ENCODE measurements at places on chromosomes 2 and 18.

GRCh38 chr2:650343-651310, 26.6 kb downstream of the TMEM18 start:
- DNase-seq: no peak

GRCh38 chr2:221771297-221771696, 199.2 kb upstream of the EPHA4 start:
- no peak for DNase-seq

- no peak for DNase-seq
Measured at GRCh38 chr2:191174442-191174841, 23.6 kb upstream of the STAT4 start.

DNA sequence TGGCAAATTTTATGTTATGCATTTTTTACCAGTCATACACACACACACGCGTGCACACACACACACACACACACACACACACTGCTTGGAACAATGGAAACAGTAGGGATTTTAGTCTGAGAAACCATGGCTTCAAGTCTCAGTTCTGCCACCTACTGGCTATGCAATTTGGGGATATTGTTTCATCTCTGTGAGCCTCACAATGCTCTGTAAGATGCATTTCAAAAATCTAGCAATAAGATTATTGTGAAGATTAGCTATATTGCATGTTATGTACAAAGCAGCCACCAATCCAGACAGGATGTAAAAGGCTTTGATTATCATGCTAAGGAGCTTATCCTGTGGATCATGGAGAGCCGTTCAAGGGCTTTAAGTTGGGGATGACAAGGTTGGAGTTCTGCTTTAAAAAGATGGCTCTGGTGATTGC, 401.4 kb downstream of the NBAS start:
- peak; percentile 46 for DNase-seq

- DNase-seq: no peak
Measured at GRCh38 chr2:110741491-110741980, 9.2 kb downstream of the ACOXL start.

- no peak for DNase-seq
Measured at GRCh38 chr2:207330912-207331311, 165.2 kb upstream of the KLF7 start.

- DNase-seq: peak; percentile 57
Measured at GRCh38 chr18:10926621-10927161, 222.7 kb downstream of the PIEZO2 start.

- no peak for DNase-seq
Measured at GRCh38 chr2:158004126-158004764, 97.4 kb upstream of the UPP2 start.

- DNase-seq: no peak
Measured at GRCh38 chr2:205145888-205146287, 536.4 kb upstream of the NRP2 start.

GRCh38 chr2:217849154-217849975, 153.4 kb downstream of the TNS1 start:
- no peak for DNase-seq

GRCh38 chr18:10949655-10950054, 199.7 kb downstream of the PIEZO2 start:
- DNase-seq: no peak

GRCh38 chr2:160141912-160142311, 58.2 kb downstream of the ITGB6 start:
- DNase-seq: no peak

GRCh38 chr2:102376052-102376591, 20.5 kb downstream of the IL18R1 start:
- no peak for DNase-seq

DNA sequence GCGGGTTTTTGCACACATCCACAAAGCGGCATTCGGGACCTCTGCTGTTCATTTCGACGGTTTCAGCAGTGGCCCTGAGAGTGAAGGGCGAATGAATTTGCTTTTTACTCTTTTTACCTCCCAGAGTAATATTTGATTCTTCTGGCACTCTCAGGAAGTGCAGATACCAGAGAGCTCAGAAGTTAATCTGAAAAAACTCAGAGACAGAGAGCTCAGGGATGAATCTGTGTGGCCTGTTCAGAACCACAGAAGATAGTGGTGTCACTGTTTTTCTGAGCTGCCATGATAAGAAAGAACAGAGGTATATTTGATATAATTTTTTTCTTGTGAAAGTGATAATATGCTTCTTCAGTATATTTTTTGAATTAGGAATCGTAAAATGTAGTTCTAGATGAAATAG, 129.3 kb downstream of the MBP start:
- DNase-seq: no peak

- no peak for DNase-seq
Measured at GRCh38 chr2:149860276-149860921, 272.8 kb upstream of the MMADHC start.

GRCh38 chr2:134174711-134175110, 79.2 kb upstream of the MGAT5 start:
- DNase-seq: no peak

GRCh38 chr18:9735879-9736278, 27.8 kb downstream of the RAB31 start:
- no peak for DNase-seq

DNA sequence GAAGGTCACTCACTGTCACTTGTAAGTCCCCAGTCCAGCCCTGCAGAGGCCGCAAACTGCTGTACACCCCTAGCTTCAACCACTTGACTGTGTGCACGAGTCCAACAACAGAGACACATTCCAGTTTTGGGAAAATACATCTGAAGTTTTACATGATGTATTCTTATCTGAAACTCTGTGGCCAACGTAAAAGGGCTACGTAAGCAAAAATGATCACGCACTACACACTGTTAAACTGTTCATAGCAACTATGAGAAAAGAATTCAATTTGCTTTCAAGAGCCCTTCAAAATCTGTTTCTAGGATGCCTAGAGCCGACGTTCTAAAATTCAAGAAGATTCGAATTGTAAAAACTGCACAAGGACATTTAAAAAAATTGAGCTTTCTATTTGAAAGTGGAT, 26.0 kb downstream of the EDAR start:
- no peak for DNase-seq

DNA sequence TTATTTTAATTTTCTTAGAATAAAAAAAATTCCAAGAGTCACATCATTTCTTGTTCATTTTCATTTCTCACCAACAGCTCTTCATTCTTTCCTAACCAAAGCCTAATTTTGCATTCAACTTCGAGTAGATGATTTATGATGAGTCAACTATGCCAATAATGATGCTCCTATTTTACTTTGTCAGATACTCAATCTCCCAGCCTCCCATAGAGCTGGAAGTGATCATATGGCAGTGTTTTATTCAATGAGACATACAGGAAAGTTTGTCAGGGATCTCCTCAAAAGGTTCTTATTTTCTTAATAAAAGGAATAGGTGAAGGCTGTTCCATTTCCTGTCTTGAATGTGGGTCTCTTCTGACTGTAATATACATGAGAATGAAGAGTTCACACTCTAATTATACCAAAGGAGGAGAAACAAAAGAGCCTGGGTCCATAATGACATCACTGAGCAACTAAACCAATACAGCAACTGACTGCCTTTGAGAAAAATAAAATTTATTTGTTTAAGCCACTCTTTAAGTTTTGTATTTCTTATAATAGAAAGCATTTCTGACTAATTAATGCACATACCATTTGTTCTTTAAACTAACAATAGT, 231.2 kb upstream of the CYP26B1 start:
- DNase-seq: no peak

DNA sequence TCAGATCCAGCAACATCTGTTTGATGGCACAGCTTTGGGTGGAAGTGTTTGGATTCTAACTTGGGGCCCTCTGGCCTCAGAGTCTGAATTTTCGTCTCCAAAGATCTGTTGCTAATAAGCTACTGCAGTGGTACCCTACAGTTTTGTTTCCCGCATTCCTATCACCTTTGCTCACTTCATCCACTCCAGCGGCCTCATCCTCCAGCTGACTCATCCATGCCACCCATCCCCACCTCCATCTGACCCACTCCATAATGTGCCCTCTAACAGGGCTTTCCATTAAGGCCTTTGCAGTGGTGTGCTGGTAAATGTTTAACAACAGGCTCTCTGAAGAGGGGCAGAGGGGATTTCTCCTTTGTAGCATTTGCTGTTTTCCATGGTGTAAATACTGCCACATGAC, 225.5 kb downstream of the TGIF1 start:
- DNase-seq: no peak

- no peak for DNase-seq
Measured at GRCh38 chr2:66948234-66948633, 448.9 kb upstream of the ETAA1 start.

DNA sequence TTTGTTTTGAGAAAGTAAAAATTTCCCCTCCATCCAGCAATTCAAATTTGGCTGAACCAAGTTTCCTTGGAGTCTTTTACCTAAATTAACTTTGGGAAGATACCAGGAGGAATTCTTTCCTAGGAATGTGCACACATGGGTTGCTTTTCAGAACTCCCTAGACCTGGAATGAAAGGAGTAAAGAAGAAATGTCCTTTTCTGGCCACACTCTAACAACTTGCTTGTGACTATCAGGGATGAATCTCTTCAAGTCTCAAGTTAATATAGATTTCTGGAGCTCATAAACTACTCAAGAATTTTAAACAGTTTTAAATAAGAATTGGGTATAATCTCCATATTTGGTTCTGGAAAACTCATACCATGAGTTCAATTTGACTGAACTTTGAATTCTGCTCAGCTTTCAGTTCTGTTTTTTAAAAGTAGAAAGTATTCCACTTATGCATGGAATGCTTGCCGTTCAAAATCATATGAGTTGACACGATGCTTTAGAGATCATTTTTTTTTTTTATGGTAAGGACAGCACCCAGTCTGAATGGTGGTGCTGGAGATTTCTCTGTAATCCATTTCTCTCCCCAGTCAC, 7.7 kb downstream of the RASGRP3 start:
- DNase-seq: no peak

- no peak for DNase-seq
Measured at GRCh38 chr2:127737892-127738291, 36.6 kb downstream of the SFT2D3 start.

DNA sequence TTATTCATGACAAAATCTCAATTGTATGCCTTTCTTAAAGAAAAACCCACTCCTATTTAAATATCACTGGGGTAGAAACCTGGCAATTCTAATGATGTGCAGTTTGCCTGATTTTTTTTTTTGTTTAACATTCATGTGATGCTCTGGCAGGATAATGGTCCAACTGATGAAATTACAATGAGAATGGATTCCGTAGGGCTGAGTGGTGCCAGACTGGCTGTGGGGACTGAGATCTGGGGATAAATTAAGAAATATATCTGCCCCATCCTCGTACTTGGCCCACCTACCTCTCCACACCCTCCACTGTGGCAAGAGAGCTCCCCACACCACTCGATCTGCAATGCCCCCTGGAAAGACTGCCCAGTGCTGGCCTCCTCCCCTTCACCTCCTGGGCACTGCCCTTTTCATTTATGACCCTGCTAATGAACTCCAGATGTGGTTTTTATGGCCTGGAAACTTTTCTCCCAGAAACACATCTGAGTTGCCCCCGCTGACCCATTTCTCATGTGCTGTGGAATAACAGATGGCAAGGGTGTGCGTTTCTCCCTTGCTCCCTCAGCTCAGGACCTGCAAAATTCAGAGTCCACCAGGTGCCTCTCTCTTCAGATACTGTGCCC, 33.0 kb upstream of the RPL37A start:
- no peak for DNase-seq
